ENCODE measurements at places on chromosomes 4 and X. TPM values are rescaled to one million over a fixed set of nuclear protein-coding genes. Genes with fewer than 3 reads are reported as not detected.

HMX1 gene
- not detected for total RNA-seq

ADH1A gene
- total RNA-seq, result not detected

SPATA18 gene
- 18.1 TPM for total RNA-seq

NXF2B gene
- not detected for total RNA-seq

RBMX gene
- 209 TPM for total RNA-seq

TMPRSS11D gene
- not detected for total RNA-seq

GRIPAP1 gene
- 14.2 TPM for total RNA-seq

IQCM gene
- total RNA-seq, result not detected

GSX2 gene
- not detected for total RNA-seq

TBC1D1 gene
- 101 TPM for total RNA-seq

RFC1 gene
- 55.3 TPM for total RNA-seq

TACC3 gene
- total RNA-seq, result 9.0 TPM

CXCL6 gene
- 0.64 TPM for total RNA-seq

ARMCX2 gene
- 76.4 TPM for total RNA-seq

FGFBP2 gene
- not detected for total RNA-seq

SMIM10 gene
- 6.8 TPM for total RNA-seq

COX7B2 gene
- not detected for total RNA-seq

VSIG1 gene
- total RNA-seq, result not detected

GPR173 gene
- total RNA-seq, result 3.9 TPM

SOX3 gene
- not detected for total RNA-seq

All from fibroblast of villous mesenchyme (primary cell).